ENCODE measurements at places on chromosomes 2 and 18.

DNA sequence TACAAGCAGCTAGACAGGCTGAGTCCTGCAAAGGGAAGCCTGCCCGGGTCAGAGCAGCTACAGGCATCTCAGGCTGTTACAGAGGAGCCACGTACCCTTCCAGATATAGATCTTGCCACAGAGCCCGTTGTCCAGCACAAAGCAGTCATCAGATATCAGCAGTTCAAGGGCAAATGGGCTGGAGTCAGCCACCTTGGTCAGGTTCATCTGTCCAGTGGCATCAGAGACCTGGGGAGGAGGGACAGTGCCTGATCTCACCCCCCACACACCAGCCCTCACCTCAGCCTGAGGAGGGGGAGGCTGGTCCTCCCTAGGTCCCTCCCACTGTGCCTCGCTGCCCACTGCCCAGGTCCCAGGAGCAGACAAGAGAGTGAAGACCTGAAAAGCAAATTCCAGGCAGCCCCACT, 12.2 kb downstream of the CAPG start:
- no peak for DNase-seq

DNA sequence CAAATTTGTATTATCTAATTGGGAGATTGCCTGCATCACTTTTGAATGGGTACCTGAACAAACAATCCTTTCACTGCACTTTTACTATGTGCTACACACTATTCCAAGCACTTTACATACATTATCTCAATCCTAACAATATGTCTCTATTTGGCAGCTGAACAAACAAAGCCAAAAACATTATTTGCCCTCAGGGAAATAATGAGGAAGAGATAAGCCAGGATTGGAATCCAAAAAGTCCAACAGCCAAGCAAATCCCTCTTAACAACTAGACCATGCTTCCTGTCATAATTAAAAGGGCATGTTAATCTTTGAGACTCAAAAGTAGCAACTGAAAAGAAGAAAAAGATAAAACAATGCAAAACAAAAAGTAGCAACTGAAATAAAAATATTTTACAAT, 32.1 kb downstream of the RPRD1A start:
- DNase-seq, result no peak

DNA sequence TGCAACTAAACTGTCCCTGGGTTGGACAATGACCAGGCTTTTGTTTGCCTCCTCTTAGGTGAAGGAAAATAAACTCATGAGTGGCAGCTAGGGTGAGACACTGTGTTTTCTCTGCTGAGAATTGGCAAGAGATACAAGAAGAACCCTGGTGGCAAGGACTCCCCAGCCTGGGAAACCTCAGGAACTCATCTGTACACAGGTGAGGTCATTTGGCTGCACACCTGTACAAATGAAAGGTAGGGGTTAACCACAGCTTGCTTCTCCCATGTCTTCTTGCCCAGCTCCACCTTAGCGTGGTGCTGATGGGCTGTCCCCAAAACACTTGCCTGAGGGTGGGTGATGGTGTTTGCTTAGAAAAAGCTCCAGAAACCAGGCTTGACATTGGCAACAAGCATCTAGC, 97.2 kb upstream of the FAM136A start:
- DNase-seq, result no peak

- peak; percentile 48 for DNase-seq
Observed at GRCh38 chr2:136932700-136933099, 167.4 kb downstream of the THSD7B start.

- DNase-seq, result no peak
Observed at GRCh38 chr2:106184857-106185256, 9.2 kb downstream of the UXS1 start.

- DNase-seq, result no peak
Observed at GRCh38 chr2:239824866-239825704, 200.1 kb downstream of the NDUFA10 start.

- DNase-seq, result no peak
Observed at GRCh38 chr18:293536-293935, 25.7 kb upstream of the THOC1 start.

GRCh38 chr2:217215877-217216276, 356.0 kb upstream of the TNP1 start:
- DNase-seq, result no peak

DNA sequence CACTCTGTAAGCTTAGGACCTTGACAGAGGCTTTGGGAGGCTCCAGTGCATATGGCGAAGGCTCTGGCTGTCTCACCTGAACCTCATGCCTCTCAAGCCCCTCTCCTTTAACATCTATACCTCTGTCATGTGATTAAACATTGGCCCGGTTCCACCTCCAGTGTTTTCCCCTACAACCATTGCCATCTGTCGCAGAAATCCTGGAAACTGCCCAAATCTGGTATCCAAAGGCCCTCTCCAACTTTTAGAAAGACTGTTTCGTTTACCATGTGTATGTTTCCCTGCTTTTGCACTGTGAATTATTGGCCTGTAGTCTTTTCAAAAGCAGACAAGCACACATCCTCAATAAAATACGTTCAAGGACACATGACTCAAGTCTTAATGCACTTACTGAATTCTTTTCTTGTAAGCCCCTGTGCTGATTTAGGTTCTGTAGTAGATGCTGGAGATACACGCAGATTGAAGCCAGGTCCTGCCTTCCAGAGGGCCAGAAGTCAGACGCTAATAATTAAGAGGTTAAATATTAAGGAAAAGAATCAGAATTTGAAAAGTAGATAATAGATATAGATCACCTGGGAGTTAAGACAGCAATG, 386.4 kb upstream of the SLC14A2 start:
- no peak for DNase-seq

GRCh38 chr2:112181571-112182290, 43.5 kb downstream of the FBLN7 start:
- DNase-seq, result peak; percentile 47

GRCh38 chr2:10478298-10478625, 30.1 kb upstream of the ODC1 start:
- no peak for DNase-seq

- DNase-seq, result no peak
Observed at GRCh38 chr2:228654707-228655106, 473.2 kb upstream of the SPHKAP start.

DNA sequence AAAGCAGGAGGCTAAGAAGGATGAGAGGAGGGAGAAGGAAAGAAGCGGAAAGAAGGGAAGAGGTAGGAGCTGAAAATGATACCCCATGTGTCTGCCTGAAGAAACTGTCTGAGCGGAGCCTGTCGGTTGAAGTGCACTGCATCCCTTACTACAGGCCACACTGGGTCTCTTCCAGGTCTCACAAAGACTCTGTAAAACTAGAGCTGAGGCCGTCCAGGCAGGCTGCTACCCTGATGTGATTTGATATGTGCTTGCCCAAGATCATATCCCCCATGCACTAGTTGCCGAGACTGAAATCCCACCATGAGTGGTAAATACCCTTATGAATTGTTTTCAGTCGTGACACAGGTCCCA, 134.4 kb downstream of the MAIP1 start:
- DNase-seq, result peak; percentile 9

GRCh38 chr2:100145893-100146656, 3.7 kb upstream of the AFF3 start:
- no peak for DNase-seq

GRCh38 chr18:50334546-50335152, 40.2 kb upstream of the SKA1 start:
- DNase-seq, result no peak

- no peak for DNase-seq
Observed at GRCh38 chr18:3472681-3473544, 22.9 kb downstream of the TGIF1 start.

- DNase-seq, result no peak
Observed at GRCh38 chr18:66599190-66599589, 4.7 kb downstream of the CDH19 start.

GRCh38 chr2:134578316-134578715, 140.5 kb downstream of the TMEM163 start:
- DNase-seq, result no peak

DNA sequence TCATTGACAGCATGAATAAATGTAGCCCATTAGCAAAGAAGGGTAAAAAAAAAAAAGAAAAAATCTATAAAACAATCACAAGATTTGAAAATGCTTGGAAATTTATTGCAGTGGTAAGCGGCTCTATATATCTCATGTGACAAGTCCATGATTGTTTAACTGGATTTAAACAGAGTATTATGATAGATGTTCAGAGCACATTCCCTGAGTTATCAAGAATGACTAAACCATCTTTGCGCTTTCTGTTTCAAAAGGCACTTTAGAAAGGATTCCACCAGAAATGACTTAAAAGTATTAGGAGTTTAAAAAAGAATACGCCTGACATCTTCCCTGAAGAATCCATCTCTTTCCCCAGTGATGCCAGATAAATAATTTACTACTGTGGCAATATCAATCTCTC, 409.5 kb upstream of the UBE2E3 start:
- no peak for DNase-seq

DNA sequence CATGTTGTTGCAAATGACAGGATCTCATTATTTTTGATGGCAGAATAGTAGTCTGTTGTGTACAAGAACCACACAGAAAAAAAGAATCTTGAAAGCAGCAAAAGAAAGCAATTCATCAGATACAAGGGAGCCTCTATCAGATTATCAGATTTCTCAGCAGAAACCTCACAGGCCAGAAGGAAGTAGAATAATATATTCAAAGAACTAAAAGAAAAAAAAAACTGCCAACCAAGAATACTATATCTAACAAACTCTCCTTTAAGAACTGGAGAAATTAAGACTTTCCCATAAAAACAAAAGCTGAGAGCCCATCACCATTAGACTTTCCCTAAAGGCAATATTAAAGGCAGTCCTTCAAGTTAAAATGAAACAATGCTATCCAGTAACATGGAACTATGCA, 15.4 kb downstream of the SULT1C4 start:
- DNase-seq, result no peak

DNA sequence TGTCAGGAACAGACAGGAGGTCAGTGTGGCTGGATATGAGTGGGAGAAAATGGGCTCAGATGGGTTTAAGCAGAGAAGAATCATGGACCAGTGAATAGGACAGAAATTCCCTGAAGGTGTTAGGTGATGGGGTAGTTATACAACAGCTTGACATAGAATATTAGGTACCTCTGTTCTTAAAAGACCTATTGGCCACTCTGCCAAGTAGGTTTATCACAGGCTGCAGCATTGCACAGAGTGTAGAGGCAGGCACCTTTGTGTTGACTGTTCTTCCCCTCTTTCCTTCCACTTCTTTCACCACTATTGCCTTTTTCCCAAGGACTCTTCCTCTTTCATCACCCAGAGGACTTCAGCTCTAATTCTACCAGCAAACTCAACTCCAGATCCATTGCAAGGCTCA, 274.4 kb downstream of the CDCA7 start:
- DNase-seq, result no peak

DNA sequence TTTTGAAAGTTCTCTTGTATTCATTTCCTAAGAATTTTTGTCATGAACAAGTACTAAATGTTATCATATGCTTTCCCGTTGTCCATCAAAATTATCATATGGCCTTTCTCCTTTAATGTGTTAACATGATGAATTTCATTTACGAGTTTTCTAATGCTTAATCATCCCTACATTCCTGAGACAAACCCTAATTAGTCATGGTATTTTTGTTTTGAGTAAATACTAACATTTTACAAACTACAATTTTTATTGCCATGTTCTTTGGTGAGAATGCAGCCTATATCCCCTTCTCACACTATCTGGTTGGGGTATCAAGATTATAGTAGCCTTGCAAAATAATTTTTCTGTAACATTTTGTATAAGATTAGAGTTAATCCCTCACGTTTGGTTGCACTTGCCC, 14.5 kb downstream of the SMAD2 start:
- DNase-seq, result no peak

- DNase-seq, result no peak
Observed at GRCh38 chr2:107405261-107405660, 421.4 kb upstream of the RGPD4 start.

DNA sequence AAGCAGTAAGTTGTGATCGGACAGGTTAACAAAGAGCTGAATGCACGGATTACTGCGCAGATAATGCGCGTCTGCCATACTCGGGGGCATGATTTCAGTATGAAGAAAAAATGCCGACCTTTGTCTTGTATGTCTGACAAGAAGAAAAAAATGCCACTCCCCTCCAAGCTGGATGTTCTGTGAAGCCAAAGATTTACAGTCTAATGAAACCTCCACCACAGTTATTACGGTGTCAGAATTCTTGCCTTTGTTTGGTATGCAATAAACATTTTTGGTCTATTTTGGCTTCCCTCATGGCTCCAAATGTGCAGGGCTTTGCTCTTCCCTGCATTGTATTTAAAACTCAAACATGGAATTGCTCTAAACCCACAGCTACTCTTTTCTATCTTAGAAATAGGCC, 72.2 kb upstream of the THUMPD2 start:
- DNase-seq, result peak; percentile 60

- DNase-seq, result no peak
Observed at GRCh38 chr2:234273887-234274584, 222.8 kb downstream of the ARL4C start.

GRCh38 chr2:68909793-68910674, 38.8 kb upstream of the BMP10 start:
- DNase-seq, result peak; percentile 54

DNA sequence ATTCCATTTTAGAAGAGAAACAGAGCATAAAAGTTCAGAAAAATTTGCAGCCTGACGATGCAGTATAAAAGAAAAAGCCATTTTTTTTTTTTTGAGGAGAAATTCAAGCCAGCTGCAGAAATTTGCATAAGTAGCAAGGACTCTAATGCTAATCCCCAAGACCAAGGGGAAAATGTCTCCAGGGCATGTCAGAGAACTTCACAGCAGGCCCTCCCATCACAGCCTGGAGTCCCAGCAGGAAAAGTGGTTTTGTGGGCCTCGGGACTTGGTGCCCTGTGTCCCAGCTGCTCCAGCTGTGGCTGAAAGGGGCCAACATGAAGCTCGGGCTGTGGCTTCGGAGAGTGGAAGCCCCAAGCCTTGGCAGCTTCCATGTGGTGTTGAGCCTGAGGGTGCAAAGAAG, 325.3 kb upstream of the HNMT start:
- no peak for DNase-seq

- DNase-seq, result peak; percentile 26
Observed at GRCh38 chr18:65788373-65788772, 37.6 kb downstream of the CDH7 start.

All from retina (tissue), 1 donor.